Natural killer cell (primary cell): ENCODE measurements at places on chromosomes 16 and 17. TPM values are rescaled to one million over a fixed set of nuclear protein-coding genes. Genes with fewer than 3 reads are reported as not detected.

HEATR9 gene
- 24.1 TPM for total RNA-seq

- no peak for DNase-seq
- no peak overlapping the region for H3K4me3 ChIP-seq
- H3K4me1 ChIP-seq, result peaks cover 38% of the 10 kb centered on the region
- H3K27me3 ChIP-seq, result no peaks in the 10 kb centered on the region
- H3K27ac ChIP-seq, result peak overlapping the region; percentile 74
Observed at GRCh38 chr16:87864331-87864989, 4.8 kb downstream of the SLC7A5 start.

DNA sequence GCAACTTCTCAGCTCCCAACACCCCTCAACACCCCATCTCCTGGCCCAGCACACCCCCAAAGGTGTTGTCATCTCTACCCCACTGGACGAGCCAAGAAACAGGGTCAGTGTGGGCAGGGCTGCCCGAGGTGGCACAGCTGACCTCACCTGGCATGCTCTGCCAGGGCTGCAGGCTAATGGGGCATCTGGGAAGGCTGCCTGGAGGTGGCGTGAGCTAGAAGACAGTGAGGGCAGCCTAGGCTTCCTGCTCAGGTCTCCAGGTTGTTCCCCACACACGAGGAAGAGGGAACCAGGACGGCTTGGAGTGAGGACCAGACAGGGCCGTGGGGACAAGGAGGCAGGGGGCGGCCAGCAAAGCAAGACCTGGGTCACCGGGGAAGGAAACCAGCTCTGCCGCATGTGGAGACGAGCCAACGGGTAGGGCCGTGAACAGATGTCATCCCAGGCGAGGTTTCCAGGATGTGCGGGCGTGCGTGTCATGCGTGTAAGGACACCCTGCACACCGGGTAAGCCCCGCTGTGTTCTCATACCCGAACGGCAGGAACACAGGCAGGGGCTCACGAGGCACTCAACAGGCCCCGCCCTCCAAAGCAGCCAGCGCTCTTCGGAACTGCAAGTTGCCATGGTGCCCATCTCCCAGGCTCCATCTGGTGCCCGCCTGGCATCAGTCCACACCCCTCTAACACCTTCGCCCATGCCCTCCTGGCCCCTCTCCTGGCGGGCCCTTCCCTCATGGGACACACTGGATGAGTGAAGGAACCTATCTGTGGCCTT is 29.6 kb upstream of the PVALEF start:
- H3K27ac ChIP-seq, result no peak overlapping the region
- no peaks in the 10 kb centered on the region for H3K36me3 ChIP-seq
- DNase-seq, result no peak
- no peaks in the 10 kb centered on the region for H3K4me1 ChIP-seq
- H3K27me3 ChIP-seq, result no peaks in the 10 kb centered on the region

- no peak overlapping the region for H3K27ac ChIP-seq
- DNase-seq, result no peak
- H3K27me3 ChIP-seq, result no peaks in the 10 kb centered on the region
Observed at GRCh38 chr17:49822829-49823228, 25.0 kb downstream of the TAC4 start.

NACA2 gene
- total RNA-seq, result not detected

TSPOAP1 gene
- 176 TPM for total RNA-seq

CSH1 gene
- not detected for total RNA-seq

GRCh38 chr17:82687375-82687861 is 11.1 kb downstream of the RAB40B start:
- H3K36me3 ChIP-seq, result no peaks in the 10 kb centered on the region
- no peaks in the 10 kb centered on the region for H3K27me3 ChIP-seq
- no peak overlapping the region for H3K4me3 ChIP-seq
- no peak overlapping the region for H3K27ac ChIP-seq

DNA sequence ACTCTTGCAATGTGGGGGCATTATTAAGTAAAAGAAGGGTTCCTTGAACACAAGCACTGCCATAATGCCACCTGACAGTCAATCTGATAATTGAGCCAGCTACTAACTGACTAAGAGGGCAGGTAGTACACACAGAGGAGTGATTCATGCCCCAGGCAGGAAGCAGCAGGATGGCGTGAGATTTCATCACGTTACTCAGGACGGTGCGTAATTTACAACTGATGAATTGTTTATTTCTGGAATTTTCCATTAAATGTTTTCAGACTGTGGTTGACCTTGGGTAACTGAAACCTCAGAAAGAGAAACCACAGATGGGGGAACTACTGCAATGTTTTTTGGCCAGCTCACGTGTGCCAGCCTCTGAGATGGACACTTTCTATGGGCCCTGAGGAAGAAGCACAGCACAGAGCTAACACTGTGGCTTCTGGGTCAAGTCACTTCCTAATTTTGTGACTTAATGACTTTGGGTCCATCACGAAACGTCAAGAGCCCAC is 46.7 kb downstream of the C17orf67 start:
- H3K36me3 ChIP-seq, result no peaks in the 10 kb centered on the region
- H3K4me1 ChIP-seq, result peaks cover 10% of the 10 kb centered on the region
- no peak overlapping the region for H3K4me3 ChIP-seq
- H3K27me3 ChIP-seq, result peaks cover 2% of the 10 kb centered on the region

- H3K27ac ChIP-seq, result no peak overlapping the region
- DNase-seq, result no peak
- no peak overlapping the region for H3K4me3 ChIP-seq
- H3K36me3 ChIP-seq, result no peaks in the 10 kb centered on the region
- no peaks in the 10 kb centered on the region for H3K4me1 ChIP-seq
- H3K27me3 ChIP-seq, result no peaks in the 10 kb centered on the region
Observed at GRCh38 chr16:48114410-48114809, 41.4 kb downstream of the ABCC12 start.

DNA sequence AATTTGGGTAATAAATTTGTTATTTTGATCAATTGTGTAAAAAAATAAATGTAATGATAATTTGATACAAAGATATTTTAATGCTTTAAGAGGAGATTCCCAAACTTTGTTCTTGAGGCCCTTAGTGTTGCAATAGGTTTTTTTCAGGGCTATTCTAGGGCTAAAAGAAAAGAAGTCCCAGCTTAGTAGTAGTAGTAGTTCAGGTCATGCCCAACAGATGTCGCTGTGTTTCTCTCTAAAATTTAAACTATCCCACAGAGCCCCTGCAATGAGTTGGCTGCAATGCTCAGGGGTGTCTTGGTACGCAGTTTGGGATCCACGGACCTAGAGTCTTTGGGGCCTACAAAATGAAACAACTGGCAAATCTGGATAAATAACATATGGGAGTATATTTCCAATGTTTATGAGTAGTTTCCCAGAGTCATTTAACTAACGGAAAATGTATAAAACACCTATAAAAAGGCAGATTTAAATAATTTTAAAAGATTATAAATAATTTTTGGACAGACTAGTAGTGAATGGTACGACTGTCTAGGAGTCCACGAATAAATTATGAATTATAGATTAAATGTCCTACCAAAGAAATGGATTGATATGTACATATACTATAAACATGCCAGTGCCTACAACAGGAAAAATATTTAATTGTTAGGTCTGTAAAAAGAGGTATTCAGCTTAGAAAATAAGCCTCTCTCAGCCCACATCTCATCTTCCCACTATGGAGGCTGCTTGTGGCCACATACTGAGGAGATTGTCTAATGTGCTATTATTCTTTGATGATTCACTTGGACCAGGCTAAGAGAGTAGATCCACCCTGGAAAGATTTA is 228.5 kb upstream of the PMFBP1 start:
- H3K27me3 ChIP-seq, result no peaks in the 10 kb centered on the region
- no peak overlapping the region for H3K4me3 ChIP-seq
- H3K36me3 ChIP-seq, result no peaks in the 10 kb centered on the region

ATAD5 gene
- total RNA-seq, result 6.6 TPM

GRCh38 chr16:10121491-10121890 is 60.7 kb downstream of the GRIN2A start:
- no peak for DNase-seq
- H3K4me3 ChIP-seq, result no peak overlapping the region
- H3K36me3 ChIP-seq, result no peaks in the 10 kb centered on the region

CD300H gene
- not detected for total RNA-seq

RAB26 gene
- not detected for total RNA-seq

GRCh38 chr17:81500047-81500446 is 12.6 kb downstream of the ACTG1 start:
- no peak for DNase-seq
- H3K4me3 ChIP-seq, result no peak overlapping the region
- no peaks in the 10 kb centered on the region for H3K4me1 ChIP-seq
- H3K36me3 ChIP-seq, result no peaks in the 10 kb centered on the region
- no peaks in the 10 kb centered on the region for H3K27me3 ChIP-seq
- H3K27ac ChIP-seq, result no peak overlapping the region

DNA sequence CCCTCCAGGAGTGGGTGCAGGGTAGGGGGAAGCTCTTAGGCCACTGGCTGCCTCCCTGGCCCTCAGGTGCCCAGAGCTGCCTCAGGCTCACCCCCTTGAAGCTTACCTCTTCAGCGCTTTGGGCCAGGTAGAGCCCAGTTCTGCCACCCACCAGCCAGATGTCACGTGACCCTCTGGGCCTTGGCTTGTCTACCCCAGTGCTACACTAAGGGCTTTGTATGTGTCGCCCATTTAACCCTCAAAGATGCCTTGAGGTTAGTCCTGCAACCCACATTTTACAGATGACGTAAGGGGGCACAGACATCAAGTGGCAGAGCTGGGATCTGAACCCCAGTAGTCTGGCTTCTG is 3.4 kb downstream of the HAS3 start:
- peaks cover 27% of the 10 kb centered on the region for H3K27me3 ChIP-seq
- H3K36me3 ChIP-seq, result peaks cover 2% of the 10 kb centered on the region
- H3K4me3 ChIP-seq, result no peak overlapping the region

DNA sequence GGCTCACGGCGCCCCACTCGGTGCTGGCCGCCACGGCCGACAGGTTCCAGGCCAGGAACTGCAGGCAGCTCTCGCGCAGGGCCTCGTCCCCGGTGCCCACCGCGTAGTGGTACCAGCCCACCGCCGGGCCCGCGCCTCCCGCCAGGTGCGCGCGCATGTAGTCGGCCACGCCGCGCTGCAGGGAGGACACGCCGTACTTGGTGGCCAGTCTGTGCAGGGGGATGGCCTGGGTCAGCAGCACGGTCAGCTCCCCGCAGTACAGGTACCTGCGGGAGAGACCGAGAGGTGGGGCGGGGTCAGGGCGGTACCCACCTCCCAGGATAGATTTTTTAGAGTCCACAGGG is 4.2 kb downstream of the BTBD17 start:
- peaks cover 8% of the 10 kb centered on the region for H3K4me1 ChIP-seq
- H3K27me3 ChIP-seq, result peaks cover 42% of the 10 kb centered on the region
- H3K36me3 ChIP-seq, result no peaks in the 10 kb centered on the region

DNAI2 gene
- 1.8 TPM for total RNA-seq

MYH1 gene
- total RNA-seq, result not detected

DNA sequence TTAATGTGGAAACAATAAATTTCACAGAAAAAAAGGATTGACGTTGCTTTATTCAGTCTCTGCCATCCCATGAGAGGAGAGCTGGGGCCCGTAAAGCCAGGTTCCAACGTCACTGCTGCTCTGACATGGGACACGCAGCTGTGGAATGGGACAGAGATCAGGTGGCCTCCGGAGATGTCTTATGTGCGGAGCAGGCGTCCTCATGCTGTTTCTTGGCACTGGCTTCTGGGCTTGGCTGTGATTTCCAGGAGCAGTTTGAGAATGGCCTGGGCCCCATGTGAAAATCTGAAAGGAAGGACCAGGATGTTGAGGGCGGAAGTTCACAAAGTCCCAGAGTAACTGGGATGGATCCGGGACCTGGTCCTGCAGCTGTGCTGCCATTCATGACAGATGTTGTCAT is 32.4 kb downstream of the NDEL1 start:
- H3K27ac ChIP-seq, result no peak overlapping the region
- H3K4me1 ChIP-seq, result no peaks in the 10 kb centered on the region
- H3K4me3 ChIP-seq, result no peak overlapping the region
- no peaks in the 10 kb centered on the region for H3K27me3 ChIP-seq
- no peak for DNase-seq

DNA sequence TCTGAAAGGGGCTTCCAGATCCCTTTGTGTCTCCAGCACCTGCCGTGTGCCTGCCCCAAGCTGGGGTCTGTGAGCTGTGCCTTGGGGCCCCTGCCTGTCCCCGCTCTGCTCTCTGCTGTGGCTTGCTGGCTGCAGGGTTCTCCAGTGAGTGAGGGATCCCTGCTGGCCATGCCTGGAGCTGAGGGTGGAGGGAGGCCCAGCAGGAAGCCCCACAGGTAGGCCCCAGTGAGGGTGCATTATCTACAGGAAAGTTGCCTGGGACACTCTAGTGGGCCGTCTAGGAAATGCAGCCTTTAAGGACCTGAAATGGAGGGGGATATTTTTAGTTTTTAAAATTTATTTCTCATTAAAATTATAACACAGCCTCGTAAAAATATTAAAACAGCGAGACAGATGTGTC is 50.9 kb downstream of the JPH3 start:
- no peak overlapping the region for H3K27ac ChIP-seq
- no peak overlapping the region for H3K4me3 ChIP-seq
- DNase-seq, result no peak
- no peaks in the 10 kb centered on the region for H3K27me3 ChIP-seq
- H3K4me1 ChIP-seq, result peaks cover 6% of the 10 kb centered on the region
- no peaks in the 10 kb centered on the region for H3K36me3 ChIP-seq

CES5A gene
- total RNA-seq, result not detected
